CD4-positive, alpha-beta memory T cell (primary cell): ENCODE measurements at places on chromosomes 12 and 14. TPM values are rescaled to one million over a fixed set of nuclear protein-coding genes. Genes with fewer than 3 reads are reported as not detected.

The MYH7 gene
- not detected for polyA plus RNA-seq

The SLC25A47 gene
- not detected for polyA plus RNA-seq

The MED6 gene
- 38.4 TPM for polyA plus RNA-seq

The EID3 gene
- 12.7 TPM for polyA plus RNA-seq

The SLCO1A2 gene
- not detected for polyA plus RNA-seq
